Fibroblast of mammary gland (primary cell): ENCODE measurements at places on chromosomes 2 and 18.

DNA sequence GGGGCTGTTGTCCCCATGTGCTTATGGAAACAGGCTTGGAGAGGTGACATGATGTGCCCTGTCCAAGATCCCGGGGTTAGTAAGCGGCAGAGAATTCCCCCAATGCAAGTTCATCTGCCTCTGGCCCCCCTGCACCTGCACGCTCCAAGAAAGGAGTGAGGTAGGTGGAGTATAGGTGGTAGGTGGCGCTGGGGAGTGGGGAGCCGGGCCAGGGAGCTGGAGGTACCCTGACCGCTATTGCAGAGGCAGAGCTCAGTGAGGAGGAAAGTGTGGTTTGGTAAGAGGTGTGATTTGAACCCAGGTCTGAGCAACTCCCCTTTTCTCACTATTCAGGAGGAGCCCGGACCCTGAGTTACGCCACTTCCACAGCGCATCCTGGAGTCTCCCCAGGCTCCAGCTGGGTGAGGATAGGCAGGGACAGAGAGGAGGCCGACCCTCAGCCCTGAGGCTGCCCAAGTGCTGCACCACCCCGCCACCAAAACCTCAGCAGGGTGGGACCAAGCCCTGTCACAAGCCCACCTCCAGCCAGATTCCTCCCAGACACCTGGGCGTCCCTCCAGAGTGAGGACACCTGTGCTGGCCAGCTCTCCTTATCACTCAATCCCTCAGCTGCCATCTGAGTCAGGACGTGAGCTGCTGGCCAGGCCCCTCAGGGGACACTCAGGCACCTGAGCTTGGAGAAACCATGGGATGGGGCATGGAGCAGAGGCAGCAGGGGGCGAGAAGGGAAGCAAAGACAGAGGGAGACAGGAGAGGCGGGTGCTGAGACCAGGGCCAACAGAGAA, 5.6 kb downstream of the HAAO start:
- DNase-seq = no peak

- DNase-seq = peak; percentile 94
These were observed 133.1 kb downstream of the NEDD4L start for GRCh38 chr18:58177004-58177717.

DNA sequence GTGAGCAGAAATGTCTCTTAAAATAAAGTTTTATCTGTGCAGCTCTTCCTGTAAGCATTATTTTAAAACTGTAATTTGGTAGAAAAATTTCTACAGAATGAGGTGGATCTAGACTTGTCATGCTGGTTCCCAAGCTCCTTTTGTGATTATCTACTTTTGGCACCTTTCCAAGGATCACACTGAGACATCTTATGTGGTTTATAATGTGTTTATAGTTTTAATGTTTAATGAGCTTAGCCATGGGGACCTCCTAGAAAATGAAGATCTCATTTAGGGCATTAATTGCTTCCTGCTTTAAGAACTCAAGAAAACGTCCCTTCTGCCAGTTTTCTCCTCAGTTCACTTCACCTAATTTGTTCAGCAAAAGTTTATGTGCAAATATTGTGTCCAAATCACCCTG, 468.4 kb downstream of the SUCLG1 start:
- no peak for DNase-seq

DNA sequence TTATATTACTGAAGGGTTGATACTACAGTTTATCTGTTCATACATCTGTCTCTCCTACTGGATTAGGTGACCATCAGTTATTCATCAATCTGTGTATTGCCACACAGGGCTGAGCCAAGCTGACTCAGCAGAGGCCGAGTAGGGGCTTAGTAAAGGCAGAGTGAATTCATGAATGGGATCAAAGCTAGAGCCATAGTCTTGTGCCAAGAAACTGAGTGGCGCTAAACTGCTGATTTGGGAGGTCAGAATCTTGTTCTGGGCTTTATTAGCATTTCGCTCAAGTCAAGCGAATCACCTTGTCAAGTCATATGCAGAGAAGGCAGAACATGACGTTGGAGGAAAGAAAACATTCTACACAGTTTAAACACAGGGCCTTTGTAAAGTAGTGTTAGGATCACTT, 34.1 kb downstream of the SOCS6 start:
- peak; percentile 87 for DNase-seq

GRCh38 chr2:113114224-113114945, 13.0 kb upstream of the IL1RN start:
- DNase-seq = no peak

DNA sequence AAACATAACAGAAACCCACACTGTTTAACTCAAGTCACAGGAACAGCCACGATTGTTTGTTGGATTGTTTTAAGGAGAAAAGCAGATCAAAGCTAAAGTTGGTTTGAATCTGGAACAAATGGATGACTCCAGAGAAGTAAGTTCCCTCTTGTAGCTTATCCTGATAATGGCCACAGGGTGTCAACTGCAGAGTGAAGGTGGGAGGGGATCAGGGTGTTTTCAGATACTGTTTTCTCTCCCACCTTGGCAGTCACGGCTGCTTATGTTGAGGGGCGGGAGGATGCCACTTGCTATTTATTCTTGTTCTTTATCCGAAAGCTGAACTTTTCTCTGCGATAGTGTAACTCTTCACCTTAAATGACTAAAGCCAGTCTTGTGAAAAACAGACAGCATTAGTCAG, 36.5 kb upstream of the INPP4A start:
- DNase-seq = no peak

DNA sequence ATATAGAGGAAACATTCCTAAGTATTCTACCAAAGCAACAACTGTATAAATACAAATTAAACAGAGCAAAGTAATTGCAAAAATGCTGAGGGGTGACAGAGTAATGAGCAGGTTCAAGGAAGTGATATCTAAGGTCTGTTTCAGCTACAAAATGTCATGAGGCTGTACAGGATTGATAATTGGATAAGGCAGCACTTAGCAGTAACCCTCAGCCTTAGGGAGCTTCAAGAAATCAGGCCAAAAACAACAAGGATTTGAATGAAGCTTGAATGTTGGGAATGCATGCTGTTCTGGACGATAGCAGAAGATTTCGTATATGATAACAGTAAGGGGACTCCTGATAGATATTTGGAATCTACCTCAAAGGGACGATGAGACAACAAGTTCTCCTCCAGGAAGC, 142.0 kb upstream of the MMADHC start:
- DNase-seq = no peak

- DNase-seq = no peak
These were observed 15.6 kb upstream of the TMEM18 start for GRCh38 chr2:692767-693166.

DNA sequence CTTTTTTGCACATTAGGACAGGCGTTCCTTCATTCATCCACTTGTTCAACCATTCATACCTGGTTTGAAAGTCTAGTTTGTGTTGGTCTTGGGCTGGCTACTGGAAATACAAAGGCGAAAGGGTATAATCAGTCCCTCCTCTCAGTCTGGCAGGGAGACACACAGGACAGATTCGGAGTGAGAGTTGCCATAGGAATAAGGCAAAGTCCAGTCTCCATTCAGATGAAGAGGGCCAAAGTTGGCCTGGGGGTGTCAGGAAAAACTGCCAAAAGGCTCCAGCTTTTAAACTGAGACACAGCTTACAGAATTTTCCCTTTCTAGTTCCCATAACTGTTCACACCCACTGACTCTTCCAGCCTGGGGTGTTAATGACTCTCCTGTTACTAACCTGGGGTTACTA, 96.3 kb upstream of the AQP4 start:
- no peak for DNase-seq

DNA sequence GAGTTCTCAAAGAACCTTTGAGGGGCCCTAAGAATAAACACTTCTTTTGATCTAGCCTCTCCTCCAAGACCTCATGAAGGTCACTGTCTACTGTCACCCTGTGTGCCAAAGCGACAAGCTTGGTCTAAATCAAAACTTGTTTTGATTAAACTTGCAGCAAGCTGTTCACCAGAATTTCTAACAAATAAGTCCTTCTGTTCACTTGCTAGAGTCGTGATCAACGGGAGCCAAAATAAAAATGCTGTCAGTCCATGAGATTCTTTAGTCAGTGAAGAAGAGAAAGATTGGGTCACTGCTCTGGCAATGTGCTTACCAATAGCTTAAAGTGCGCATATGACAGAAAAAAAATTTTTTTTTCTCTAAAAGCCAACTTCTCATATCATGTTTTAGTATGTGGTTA, 53.9 kb upstream of the GALNT5 start:
- no peak for DNase-seq

DNA sequence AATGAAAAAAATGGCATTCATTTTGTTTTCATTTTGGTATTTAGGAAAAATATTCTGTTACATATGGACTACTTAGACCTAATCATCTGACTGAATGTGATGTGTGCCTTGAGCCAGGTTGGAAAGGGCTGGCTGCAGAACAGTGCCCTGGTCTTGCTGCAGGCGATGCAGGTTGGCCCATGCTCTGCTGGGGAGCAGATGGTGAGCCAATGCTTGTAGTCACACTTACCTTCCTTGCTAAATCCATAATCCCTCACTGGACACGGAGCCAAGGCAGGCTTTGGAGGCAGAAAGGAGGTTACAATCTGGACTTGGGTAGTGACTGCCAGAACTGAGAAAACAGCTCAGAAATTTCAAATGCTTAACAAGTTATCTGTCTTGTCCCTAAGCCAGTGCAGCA, 228.7 kb downstream of the ARHGAP15 start:
- no peak for DNase-seq

DNA sequence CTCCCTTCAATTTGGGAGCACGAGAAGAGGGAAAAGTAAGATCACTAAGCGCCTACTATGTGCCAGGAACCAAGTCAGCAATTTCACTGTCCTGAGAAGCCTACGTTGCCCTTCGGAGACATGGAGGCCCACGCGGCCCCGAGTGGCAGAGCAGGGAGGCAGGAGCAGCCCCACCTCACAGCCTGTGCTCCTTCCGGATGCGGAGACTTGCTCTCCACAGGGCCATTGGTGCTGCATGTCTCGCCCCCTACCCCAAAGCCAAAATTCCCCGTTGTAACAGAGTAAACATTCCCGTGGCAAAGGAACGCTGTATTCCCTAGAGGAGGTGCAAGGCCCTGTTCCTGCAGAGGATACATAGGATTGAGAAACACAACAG, 4.5 kb downstream of the SLC14A2 start:
- DNase-seq = no peak

- DNase-seq = no peak
These were observed 98.9 kb upstream of the EPC2 start for GRCh38 chr2:148545390-148546256.

DNA sequence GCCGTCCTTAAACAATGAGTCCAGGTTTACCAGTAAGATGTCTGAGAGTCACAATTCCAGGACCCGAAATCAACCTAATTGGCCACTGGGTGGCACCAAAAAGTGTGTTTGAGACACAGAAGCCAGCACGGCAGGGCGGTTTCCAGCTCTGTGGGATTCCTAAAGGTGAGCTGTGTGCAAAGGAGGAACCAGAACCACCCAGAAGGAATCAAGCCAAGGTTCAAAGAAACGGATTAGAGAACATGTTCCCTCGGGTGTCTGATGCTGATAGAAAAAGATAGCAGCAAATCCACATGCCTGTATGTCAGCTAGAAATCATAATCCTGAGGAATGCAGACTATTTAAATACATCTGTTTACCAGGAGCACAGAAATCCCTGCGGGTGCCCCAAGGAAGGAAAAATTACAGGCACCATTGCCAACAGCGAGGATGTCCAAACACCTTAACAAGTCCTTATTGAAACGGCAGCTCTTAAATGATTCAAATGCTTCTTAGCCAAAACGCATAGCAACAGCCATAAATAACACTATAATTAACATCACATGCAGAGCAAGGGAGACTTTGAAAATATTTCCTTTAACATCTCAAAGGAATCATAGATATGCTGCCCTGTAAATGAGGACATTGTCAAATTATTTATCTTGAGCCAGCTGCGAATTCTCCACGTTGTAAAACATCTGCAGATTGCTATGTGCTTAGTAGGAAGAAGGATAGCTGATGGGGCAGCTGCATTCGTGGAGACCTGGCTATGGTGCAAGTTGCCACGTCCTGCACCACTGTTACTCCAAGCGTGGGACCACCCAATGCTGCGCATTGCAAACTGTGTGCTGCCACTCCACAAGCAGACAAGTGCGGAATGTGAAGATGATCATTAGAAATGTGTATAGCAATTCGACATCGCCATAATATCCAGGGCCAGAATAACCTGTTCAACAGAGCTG, 318.7 kb upstream of the NCKAP5 start:
- DNase-seq = peak; percentile 58

GRCh38 chr18:34551824-34552223, 158.3 kb upstream of the DTNA start:
- DNase-seq = no peak

DNA sequence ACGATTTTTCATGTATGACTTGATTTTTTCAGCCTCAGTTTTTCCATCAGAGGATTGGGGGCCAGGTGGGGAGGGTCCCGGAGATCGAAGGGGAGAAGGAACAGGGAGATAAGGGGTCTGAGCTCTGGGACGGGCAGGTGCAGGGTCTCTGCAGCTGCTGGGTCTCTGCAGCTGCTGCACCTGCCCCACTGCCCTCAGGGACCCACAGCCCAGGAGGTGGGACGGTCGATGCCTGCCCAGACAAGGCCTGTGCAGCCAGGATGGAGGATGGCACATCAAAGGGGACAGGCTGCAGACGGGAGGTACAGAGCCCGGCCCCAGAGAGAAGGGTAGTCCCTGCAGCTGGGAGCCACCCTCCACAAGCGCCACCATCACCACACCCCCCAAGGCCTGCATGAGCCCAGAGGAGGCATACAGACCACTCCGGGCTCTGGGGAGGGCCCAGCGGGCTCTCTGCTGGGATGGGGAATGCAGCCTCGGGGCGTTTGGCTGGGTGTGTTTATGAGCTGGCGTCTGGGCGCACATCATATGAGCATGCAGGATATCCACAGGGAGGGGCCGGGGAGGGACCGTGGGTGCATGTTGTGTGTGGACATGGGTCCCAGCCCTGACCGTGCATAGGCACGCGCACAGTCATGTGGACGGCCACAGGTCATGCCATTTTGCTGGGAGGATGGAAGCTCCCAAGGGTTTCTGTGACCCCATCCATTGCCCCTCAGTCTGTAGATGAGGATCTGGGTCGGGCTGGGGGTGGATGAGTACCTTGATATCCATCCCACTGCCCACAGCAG, 34.9 kb upstream of the GPC1 start:
- DNase-seq = no peak

DNA sequence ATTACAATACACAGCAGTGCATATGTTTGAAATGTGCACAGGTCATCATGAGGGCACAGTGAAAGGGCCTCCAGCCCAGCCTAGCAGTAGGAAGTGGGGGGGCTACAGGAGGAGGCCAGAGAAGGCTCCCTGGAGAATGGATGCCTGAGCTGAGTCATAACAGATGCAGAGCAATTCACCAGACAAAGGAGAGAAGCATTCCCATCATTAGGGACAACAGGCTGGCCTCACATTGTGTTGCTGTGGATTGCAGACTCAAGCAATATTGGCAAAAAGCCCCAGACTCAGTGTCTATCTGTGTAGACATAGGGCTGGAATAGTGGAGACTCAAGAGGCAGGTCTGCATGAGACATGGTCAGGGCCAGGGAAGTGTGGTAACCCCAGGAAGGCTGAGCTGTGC, 329.9 kb downstream of the DLGAP1 start:
- DNase-seq = peak; percentile 92

- no peak for DNase-seq
These were observed 30.8 kb upstream of the EPHA4 start for GRCh38 chr2:221602938-221603337.

DNA sequence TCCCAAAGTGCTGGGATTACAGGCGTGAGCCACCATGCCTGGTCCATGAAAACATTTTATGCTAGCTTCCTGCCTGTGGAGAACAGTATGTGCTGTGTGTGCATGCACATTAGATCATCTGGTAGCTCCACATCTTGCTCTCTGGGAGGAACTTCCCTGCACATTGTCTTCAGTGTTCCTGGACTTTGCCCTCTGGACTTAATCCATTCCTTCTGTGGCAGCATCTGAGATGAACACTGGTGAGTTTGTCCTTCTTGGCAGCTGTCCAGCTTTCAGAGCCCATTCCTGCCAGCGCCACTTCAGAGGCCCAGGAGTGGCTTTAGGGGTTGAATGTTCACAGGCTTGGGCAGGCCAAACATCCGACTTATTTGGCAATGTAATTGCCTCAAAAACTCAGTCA, 65.2 kb downstream of the POU3F3 start:
- peak; percentile 33 for DNase-seq
